ENCODE measurements at places on chromosomes 7 and 10. TPM values are rescaled to one million over a fixed set of nuclear protein-coding genes. Genes with fewer than 3 reads are reported as not detected.

The MMD2 gene
- not detected for total RNA-seq

The CYP3A4 gene
- not detected for total RNA-seq

The CRCP gene
- total RNA-seq, result 47.0 TPM

The KCNMA1 gene
- 6.5 TPM for total RNA-seq

The NACAD gene
- total RNA-seq, result 0.43 TPM

The RBP3 gene
- total RNA-seq, result not detected

The POU6F2 gene
- not detected for total RNA-seq

The GRM3 gene
- total RNA-seq, result not detected

The KIAA1549 gene
- total RNA-seq, result 2.2 TPM

The CDK14 gene
- total RNA-seq, result 3.1 TPM

The IFT22 gene
- total RNA-seq, result 16.3 TPM

The ICA1 gene
- 10.6 TPM for total RNA-seq

Measured in nasal cavity respiratory epithelium epithelial cell of viscerocranial mucosa (primary cell).